Suppressor macrophage (primary cell): ENCODE measurements at places on chromosomes 3 and 15.

DNA sequence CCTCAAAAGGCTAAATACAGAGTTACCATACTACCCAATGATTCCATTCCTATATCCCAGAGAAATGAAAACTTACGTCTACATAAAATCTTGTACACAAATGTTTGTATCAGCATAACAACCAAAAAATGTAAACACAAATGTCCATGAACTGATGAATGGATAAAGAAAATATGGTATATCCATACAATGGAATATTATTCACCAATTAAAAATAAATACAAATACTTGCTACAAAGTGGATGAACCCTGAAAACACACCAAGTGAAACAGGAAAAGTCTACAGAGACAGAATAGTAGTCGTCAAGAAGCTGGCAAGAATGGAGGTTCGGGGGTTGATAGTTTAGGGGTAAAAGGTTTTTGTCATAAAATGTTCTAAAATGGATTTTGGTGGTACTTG is 54.0 kb upstream of the ANKRD28 start:
- no peak for DNase-seq

DNA sequence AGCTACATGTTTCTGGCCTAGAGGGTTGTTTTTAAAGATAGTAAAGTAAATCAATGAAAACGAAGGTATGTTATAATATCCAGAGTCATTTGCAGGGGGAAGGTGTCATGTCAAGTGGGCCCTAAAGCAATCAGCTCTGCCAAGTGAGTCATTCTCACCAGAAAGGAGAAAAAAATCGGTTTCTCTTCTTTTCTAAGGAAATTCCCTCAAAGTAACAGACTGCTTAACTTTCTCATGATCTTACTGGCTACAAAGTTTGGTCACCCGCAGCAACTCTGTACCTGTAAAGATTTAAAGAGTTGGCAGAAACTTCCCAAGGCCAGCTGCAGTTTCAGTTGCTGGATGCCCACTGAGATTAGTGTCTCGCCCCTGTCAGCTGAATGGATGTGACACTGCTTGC is 5.5 kb upstream of the FSIP1 start:
- DNase-seq = no peak

- DNase-seq = no peak
Observed at GRCh38 chr15:69540622-69541021, 88.0 kb downstream of the RPLP1 start.

DNA sequence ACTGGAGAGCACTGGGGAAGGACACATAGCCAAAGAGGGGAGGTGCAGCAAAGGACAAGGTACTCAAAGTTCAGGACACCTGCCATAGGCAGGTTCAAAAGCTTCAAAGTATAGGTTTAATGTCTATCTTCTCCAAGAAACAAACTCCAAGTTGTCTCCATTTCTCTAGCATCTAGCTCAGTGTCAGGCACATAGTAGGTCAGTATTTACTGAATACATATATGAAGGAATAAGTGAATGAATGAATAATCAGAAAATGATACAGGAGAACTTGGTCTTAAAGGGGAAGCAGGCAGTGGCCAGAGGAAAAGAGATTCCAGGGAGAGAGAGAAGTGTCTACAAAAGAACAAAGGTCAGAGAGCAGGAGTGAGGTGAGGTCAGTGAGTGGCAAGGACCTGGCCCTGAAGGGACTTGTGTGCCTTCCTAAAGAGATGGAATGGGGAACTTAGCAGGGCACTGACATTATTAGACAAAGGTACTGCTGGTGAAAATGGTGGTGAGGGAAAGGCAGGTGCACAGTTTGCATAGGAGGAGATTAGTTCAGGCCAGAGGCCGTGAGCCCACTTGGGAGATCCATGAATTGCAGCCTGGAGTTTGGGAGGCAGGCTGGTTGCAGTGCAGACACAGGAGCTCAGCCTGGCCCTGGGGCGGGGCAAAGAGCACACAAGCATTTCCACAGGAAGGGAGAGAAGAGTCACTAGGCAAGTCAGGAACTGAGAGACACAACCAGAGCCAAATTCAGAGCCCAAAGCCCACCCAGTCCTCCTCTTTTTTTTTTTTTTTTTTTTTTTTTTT is 21.4 kb downstream of the TBC1D2B start:
- DNase-seq = peak; percentile 41

- DNase-seq = no peak
Observed at GRCh38 chr3:151305060-151305774, 11.4 kb downstream of the GPR87 start.

GRCh38 chr3:113404637-113405036 is 36.7 kb downstream of the CFAP44 start:
- DNase-seq = no peak
